ENCODE measurements at places on chromosomes 11 and 22. TPM values are rescaled to one million over a fixed set of nuclear protein-coding genes. Genes with fewer than 3 reads are reported as not detected.

GRCh38 chr22:17120281-17120680 is 879 bp downstream of the TMEM121B start:
- peak; percentile 57 for DNase-seq

GRCh38 chr11:119344291-119345010 is 2.1 kb downstream of the MFRP start:
- peak; percentile 71 for DNase-seq

DNA sequence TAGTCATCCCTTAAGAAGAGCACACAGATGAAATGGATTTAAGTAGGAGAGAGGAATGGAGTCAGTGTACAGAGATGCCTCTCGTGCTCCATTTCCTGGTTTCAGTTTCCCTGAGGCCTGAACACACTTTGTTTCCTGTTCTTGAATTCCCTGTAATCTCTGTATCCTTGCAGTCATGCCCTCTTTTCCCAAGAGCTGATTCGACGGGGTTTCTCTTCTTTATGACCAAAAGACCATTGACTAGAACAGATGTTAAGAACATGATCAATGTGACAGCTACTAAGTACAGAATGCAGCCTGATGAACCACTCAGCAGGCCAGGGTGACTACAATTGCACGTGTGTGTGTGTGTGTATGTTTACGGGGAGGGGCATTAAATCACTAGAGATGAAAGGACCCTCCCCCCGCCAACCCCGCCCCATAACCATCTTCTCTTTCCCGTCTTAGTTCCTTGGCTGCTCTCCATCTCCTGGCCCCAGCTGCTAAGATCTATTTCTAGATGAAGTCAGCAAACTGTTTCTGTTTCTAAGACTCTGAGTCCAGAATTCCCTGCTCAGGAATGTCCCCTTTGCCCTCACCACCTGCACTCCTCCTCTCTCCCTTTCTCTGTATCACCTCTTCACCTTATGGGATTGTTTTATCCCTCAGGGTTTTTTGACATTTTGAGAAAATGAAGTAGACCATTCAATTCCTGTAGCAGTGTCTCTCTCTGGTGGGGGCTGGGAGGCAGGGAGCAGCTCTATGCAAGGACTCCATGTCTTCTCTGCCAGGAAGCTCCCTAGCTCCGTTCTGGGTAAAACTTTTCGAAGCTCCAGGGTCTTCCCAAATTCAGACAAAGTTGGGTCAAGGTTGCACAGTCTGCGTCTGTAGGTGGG is 26.0 kb downstream of the SLC22A6 start:
- peak; percentile 69 for DNase-seq

DNA sequence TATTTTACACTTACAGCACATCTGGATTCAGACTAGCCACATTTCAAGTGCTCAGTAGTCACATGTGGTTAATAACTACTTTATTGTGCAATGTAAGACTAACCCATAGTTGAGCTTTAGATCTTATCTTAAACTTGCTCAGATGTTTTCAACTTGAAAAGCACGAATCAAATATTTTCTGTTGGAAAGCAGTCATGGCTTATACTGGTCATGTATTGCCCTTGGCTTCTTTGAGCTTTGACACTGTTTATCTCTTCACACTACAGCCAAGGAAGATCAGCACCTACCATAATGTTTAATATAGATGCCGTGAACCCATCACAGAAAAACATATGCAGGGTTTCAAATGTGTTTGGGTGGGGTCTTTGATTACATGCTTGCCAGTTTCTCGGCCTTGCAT is 4.4 kb downstream of the RBX1 start:
- DNase-seq = no peak

Gene ZNF214
- 1.1 TPM for total RNA-seq

Gene PATE2
- 0.07 TPM for total RNA-seq

Gene FERMT3
- not detected for total RNA-seq

Gene CRYBB1
- not detected for total RNA-seq
